Smooth muscle cell of the pulmonary artery (primary cell): ENCODE measurements at places on chromosomes 4 and X. TPM values are rescaled to one million over a fixed set of nuclear protein-coding genes. Genes with fewer than 3 reads are reported as not detected.

Gene DTHD1
- not detected in 2 replicates for total RNA-seq

Gene WAS
- total RNA-seq: 0.13 TPM in 2 replicates

Gene TMPRSS11B
- total RNA-seq: not detected in 2 replicates

Gene CXorf49
- total RNA-seq: not detected in 2 replicates

Gene HAND2
- 5.4 and 6.9 TPM in 2 replicates for total RNA-seq

Gene ZNF81
- 7.6 and 8.4 TPM in 2 replicates for total RNA-seq

Gene ATP8A1
- 4.4 and 4.6 TPM in 2 replicates for total RNA-seq

Gene ASB12
- total RNA-seq: not detected in 2 replicates

Gene PCSK1N
- total RNA-seq: 0.46 and 10.7 TPM in 2 replicates

Gene CYLC1
- not detected in 2 replicates for total RNA-seq

Gene CCKAR
- total RNA-seq: 0.07 TPM in 1 of 2 replicates, not detected in the other

Gene DGAT2L6
- total RNA-seq: not detected in 2 replicates

Gene RTL3
- total RNA-seq: 0.07 TPM in 1 of 2 replicates, not detected in the other

Gene GATA1
- not detected in 2 replicates for total RNA-seq

Gene TRPC3
- 0.03 and 0.78 TPM in 2 replicates for total RNA-seq

Gene REPS2
- total RNA-seq: 0.66 and 0.72 TPM in 2 replicates

Gene DMRTC1
- total RNA-seq: not detected in 2 replicates

Gene DSPP
- total RNA-seq: not detected in 2 replicates

Gene SPANXC
- not detected in 2 replicates for total RNA-seq

Gene TIGD4
- 0.26 and 0.43 TPM in 2 replicates for total RNA-seq

Gene BEND2
- total RNA-seq: not detected in 2 replicates

Gene IL1RAPL2
- not detected in 2 replicates for total RNA-seq

Gene TCEAL7
- 19.9 and 31.7 TPM in 2 replicates for total RNA-seq

Gene COL4A5
- 130 and 267 TPM in 2 replicates for total RNA-seq

Gene MTNR1A
- not detected in 2 replicates for total RNA-seq

Gene INTS6L
- total RNA-seq: 3.6 TPM in 2 replicates

Gene TNIP3
- total RNA-seq: 0.20 and 0.26 TPM in 2 replicates

Gene QRFPR
- not detected in 2 replicates for total RNA-seq

Gene FOXP3
- total RNA-seq: 0.07 and 0.13 TPM in 2 replicates

Gene MAGEA2
- not detected in 2 replicates for total RNA-seq

Gene BGN
- 369 and 546 TPM in 2 replicates for total RNA-seq

Gene POU3F4
- total RNA-seq: not detected in 2 replicates

Gene KIAA1210
- total RNA-seq: not detected in 2 replicates

Gene ATOH1
- total RNA-seq: not detected in 2 replicates

Gene GPC4
- total RNA-seq: 0.89 and 3.5 TPM in 2 replicates

Gene APELA
- not detected in 2 replicates for total RNA-seq

Gene PRR32
- not detected in 2 replicates for total RNA-seq
